Thymus (tissue), 14 donors: ENCODE measurements at places on chromosomes 4 and X. TPM values are rescaled to one million over a fixed set of nuclear protein-coding genes. Genes with fewer than 3 reads are reported as not detected.

DNA sequence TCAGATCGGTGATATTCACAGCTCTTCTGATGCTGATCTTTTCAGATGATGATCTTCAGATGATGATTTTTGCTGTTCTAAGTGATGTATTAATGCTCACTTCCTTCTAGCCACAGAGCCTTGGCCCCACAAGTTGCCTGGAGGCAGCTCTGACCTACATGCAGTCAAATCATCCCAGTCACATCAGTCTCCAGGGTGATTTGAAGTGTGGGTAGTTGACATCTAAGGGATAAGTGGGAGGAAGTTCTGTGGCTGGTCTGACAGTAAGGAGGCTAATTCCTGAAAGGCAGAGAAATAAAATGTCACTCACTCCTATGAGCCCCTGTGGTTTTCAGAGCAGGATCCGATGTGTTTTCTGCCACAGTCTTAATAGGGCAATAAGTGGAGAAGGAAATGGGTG, 79.8 kb upstream of the RPL34 start:
- no peak overlapping the region for H3K4me3 ChIP-seq
- H3K27me3 ChIP-seq: no peaks in the 10 kb centered on the region
- peaks cover 3% of the 10 kb centered on the region for H3K36me3 ChIP-seq
- H3K4me1 ChIP-seq: peaks cover 8% of the 10 kb centered on the region

GRCh38 chr4:183639291-183639690, 19.7 kb downstream of the RWDD4 start:
- H3K4me1 ChIP-seq: no peaks in the 10 kb centered on the region
- no peaks in the 10 kb centered on the region for H3K27me3 ChIP-seq
- H3K27ac ChIP-seq: no peak overlapping the region
- no peak overlapping the region for H3K4me3 ChIP-seq

DNA sequence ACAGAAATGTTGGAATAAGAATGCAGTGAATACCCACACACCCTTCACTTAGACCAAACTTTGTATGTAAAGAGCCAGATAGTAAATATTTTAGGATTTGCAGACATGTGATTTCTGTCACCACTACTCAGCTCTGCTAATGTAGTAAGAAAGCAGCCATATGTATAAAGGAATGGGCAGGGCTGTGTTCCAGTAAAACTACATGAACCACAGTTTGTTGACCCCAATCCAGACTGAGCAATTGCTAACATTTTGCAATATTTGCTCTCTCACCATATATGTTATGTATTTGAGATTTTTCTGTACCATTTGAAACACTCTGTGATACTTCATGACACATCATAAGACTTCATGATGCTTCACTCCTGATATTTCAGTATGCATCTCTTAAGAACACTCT, 32.0 kb upstream of the TBC1D1 start:
- no peak overlapping the region for H3K27ac ChIP-seq
- no peak overlapping the region for H3K4me3 ChIP-seq
- H3K36me3 ChIP-seq: peaks cover 15% of the 10 kb centered on the region
- H3K4me1 ChIP-seq: no peaks in the 10 kb centered on the region

DNA sequence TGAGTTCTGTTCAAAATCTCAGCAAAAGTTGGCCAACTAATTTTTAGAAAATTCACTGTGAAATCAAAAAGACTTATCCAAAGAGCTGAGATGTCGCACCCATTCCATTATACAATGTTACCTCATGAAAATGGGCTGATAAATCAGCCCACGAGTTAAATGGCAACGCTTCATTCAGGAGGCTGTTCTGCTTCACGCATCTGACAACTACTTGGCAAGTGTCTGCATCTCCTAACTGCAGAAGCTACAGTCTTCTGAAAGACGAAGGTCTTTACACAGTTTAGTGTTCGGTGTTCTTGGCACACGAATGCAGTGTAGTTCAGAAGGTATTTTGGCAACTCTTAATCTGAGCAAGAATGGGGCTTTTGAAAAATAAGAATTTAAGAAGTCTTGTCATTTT, 166.6 kb upstream of the DKK2 start:
- no peaks in the 10 kb centered on the region for H3K4me1 ChIP-seq
- no peak overlapping the region for H3K27ac ChIP-seq
- H3K27me3 ChIP-seq: no peaks in the 10 kb centered on the region
- DNase-seq: no peak
- H3K4me3 ChIP-seq: no peak overlapping the region
- H3K36me3 ChIP-seq: no peaks in the 10 kb centered on the region

The GYG2 gene
- total RNA-seq: 0.38 TPM

The NDNF gene
- 3.1 TPM for total RNA-seq

The DUSP21 gene
- total RNA-seq: not detected

The FHIP1A gene
- total RNA-seq: 3.6 TPM
